Right ventricle myocardium inferior (tissue), 1 donor: ENCODE measurements at places on chromosomes 12 and 14.

- no peak for DNase-seq
Measured at GRCh38 chr12:20528208-20528607, 159.9 kb downstream of the PDE3A start.

- DNase-seq: no peak
Measured at GRCh38 chr14:82385048-82385447, 851.4 kb upstream of the SEL1L start.

DNA sequence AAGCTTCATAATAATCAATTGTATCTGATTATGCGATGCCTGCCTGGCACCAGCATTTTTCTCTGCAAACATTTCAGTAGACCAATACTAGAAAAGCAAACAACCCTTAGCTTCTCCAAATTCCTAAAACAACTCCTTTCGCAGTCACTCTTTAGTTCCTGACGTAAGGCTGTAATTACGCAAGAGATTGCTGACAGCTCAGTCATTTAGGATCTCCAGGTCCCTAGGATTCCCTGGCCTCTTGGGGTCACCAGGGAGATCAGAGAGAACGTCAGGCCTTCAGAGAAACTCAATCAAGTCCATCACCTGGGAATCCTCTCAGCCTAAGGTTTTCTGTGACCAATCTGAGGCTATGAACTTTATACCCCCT, 390.6 kb downstream of the PAWR start:
- no peak for DNase-seq

DNA sequence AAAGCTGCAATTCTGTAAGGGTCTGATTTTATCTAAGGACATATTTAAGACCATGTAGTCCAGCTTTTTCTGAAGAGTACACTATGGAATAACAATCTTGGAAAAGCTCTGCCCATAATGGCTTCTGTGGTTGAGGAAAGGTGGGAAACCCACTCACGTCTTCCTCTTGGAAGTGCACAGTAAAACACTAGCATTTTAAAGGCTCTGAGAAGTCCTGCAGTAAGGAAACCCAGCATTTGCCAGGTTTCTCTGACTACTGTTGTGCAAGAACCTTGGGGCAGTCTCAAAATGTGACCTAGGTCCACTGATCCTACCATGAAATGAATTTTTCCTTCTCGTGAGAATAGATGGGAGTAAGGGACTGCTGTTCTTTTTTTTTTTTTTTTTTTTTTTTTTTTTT, 11.9 kb downstream of the MAP1LC3B2 start:
- DNase-seq: no peak

GRCh38 chr14:54251356-54251755, 145.5 kb upstream of the CDKN3 start:
- no peak for DNase-seq

- DNase-seq: no peak
Measured at GRCh38 chr12:8648576-8649205, 13.9 kb downstream of the MFAP5 start.

GRCh38 chr12:52221912-52222457, 11.1 kb upstream of the KRT7 start:
- no peak for DNase-seq

GRCh38 chr14:103562179-103562428, 353 bp downstream of the BAG5 start:
- no peak for DNase-seq

DNA sequence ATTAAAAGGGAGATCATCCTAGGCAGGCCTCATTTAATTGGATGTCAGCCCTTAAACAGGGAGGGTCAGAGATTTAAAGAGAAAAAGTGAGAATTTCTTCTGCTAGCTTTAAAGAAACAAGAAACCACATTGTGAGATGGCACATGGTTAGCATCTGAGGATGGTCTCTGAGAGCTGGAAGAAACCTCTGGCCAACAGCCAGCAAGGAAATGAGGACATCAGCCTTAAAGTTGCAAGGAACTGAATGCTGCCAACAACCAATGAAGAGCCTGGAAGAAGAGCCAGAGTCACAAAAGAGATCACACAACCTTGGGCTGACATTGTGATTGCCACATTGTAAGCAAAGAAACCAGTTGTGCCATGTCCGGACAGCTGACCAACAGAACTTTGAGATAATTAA, 17.5 kb upstream of the FAR2 start:
- DNase-seq: no peak

- DNase-seq: no peak
Measured at GRCh38 chr14:58572473-58572853, 65.3 kb upstream of the DACT1 start.

- DNase-seq: no peak
Measured at GRCh38 chr12:41438854-41439541, 250.9 kb downstream of the PDZRN4 start.

DNA sequence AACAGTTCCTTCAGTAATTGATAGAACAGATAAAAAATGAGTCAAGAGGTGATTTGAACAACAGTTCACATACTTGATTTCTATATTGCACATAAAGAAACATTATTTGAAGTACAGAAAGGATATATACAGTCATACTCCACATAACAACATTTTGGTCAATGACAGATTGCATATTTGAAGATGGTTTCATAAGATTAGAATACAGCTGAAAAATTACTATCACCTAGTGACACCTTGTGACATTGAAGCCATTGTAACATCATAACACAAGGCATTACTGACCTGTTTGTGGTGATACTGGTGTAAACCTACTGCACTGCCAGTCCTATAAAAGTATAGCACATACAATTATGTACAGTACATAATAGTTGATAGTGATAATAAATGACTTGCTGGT, 43.1 kb upstream of the ABCC9 start:
- DNase-seq: no peak

- DNase-seq: no peak
Measured at GRCh38 chr12:110531741-110532333, 29.7 kb downstream of the RAD9B start.

DNA sequence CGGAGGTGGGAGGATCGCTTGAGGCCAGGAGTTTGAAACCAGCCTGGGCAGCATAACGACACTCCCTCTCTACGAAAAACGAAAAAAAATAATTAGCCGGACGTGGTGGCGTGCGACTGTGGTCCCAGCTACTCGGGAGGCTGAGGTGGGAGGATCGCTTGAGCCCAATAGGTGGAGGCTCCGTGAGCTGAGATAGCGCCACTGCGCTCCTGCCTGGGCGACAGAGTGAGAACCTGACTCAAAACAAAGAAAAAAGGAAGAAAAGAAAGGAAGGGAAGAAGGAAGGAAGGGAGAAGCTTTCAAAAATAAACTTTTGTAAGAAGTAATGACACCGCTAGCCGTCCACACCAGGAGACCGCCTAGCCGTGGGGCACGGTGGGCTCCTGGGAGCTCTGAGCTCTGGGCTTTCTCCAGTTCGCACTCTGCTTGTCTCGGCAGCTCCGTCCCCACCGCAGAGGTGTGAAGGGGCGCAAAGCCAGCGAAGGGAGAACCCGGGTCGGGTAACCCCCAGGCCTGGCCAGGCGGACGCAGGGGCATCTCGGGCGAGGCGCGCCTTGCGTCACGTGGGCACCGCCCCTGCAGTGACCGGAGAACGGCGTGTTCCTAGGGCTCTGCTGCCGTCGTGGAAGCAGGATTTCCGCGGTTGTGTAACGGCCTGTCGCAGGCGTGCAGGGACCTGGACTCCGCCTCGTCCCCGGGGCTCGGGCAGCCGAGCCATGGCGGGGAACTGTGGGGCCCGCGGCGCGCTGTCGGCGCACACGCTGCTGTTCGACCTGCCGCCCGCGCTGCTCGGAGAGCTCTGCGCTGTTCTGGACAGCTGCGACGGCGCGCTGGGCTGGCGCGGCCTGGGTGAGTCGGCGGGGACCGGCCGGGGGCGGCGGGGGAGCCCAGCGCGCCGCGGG, at the start of gene IRAK3:
IRAK3 (plus strand) TSS at position 631 of the 902 bp plus-strand sequence; CDS start at position 717, 86 bp downstream.
- DNase-seq: peak; percentile 96

GRCh38 chr12:39095636-39096330, 190.4 kb upstream of the CPNE8 start:
- DNase-seq: no peak

- DNase-seq: no peak
Measured at GRCh38 chr12:113445544-113446171, 23.5 kb downstream of the SDSL start.

GRCh38 chr14:87705439-87705896, 287.5 kb downstream of the GALC start:
- no peak for DNase-seq

DNA sequence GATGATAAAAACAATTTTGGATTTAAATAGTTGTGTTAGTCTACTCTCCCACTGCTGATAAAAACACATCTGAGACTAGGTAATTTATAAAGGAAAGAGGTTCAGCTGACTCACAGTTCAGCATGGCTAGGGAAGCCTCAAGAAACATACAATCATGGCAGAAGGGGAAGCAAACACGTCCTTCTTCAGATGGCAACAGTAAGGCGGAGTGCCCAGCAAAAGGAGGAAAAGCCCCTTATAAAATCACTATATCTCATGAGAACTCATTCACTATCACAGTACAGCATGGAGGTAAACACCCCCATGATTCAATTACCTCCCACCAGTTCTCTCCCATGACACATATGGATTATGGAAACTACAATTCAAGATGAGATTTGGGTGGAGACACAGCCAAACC, 632.1 kb downstream of the SLC16A7 start:
- no peak for DNase-seq

- DNase-seq: no peak
Measured at GRCh38 chr12:851343-851742, 98.2 kb downstream of the RAD52 start.

GRCh38 chr12:50333441-50333840, 50.1 kb upstream of the LIMA1 start:
- DNase-seq: no peak

GRCh38 chr14:28157887-28158791, 608.4 kb upstream of the FOXG1 start:
- peak; percentile 53 for DNase-seq

GRCh38 chr12:11829764-11830194, 180.3 kb downstream of the ETV6 start:
- DNase-seq: no peak

- DNase-seq: no peak
Measured at GRCh38 chr12:101963697-101964096, 86.3 kb downstream of the DRAM1 start.

DNA sequence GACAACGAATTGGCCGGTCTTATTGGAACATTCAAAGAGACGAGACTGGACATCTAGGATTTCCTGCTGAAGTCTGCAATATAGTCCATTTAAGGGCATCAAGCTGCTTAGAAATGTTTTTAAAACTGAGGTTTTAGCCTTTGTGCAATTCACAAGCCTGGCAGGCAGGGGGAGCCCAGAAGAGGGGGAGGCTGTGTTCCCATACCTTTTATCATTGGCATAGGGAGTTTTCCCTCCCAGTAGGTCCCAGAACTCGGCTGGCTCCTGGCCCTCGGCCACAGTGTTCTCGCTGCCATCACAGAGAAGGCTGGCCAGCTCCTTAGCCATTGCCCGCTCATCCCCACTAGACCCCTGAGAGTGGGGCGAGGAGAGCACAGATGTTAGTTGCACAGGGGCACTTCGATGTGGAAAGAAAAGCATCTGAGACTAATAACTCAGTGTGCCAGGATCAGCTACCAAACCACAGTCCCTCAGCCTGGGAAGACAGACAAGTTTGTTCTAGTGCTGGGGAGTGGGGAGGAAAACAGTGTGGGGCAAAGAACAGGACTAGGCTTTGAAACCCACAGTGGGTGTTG, 15.1 kb downstream of the AVIL start:
- no peak for DNase-seq

DNA sequence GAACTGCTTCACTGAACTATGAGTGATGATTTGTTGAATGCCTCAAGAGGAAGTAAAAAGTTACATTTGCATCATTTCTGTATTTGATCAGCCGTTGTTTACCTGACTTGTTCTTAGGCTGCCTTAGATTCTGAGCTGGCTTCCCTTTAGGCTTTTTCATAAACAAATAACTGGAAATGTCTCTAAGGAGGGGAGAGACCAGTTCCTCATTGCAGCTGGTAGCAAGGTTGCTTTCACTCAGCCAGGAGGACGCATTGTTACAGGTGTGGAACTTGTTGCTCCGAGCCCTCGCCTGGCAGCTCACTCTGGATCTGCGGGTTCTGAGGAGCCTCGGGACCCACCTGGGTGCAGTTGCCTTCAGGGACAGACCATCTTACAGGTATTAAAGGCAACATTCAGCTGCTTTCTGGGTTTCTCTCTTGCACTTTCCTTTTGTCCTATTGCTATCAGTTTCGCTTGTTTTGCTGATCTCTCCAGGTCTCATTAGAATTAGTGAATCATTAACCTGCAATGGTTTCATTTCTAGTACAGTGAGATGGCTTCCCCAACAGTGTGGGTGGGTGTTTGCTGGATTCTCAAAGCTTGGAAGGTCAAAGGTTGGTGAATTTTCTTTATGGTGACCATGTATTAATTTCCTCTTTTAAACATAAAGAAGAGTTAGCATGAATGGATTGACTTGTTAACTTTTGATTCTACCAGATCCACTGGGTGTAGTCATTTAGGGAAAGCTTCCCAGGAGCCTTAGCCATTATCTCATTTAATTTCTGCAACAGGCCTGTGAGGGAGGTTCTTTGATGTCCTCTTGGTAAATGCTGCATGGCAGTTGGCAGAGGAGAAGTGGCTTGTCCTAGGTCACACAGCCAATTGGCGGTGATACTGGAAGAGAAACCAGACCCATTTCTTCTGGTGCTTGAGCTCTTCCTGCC, at the start of gene PLEKHG7:
PLEKHG7 (plus strand) TSS at position 236 of the 926 bp plus-strand sequence. CDS start 3,643 bp downstream, outside the sequence.
- no peak for DNase-seq

- peak; percentile 31 for DNase-seq
Measured at GRCh38 chr14:90511252-90511651, 114.4 kb downstream of the CALM1 start.

DNA sequence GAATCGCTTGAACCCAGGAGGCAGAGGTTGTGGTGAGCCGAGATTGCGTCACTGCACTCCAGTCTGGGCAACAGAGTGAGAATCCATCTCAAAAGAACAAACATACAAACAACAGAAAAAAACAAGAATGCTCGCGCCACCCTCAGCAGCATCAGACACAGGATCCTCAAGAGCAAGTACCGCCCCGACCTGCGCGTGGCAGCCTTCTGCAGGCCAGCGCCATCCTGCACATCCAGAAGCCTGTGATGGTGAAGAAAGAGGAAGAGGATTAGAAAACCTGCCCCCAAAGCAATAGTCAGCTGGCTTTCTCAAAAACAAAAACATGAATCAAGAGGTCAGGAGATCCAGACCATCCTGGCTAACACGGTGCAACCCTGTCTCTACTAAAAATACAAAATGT, 30.0 kb upstream of the EID3 start:
- no peak for DNase-seq

DNA sequence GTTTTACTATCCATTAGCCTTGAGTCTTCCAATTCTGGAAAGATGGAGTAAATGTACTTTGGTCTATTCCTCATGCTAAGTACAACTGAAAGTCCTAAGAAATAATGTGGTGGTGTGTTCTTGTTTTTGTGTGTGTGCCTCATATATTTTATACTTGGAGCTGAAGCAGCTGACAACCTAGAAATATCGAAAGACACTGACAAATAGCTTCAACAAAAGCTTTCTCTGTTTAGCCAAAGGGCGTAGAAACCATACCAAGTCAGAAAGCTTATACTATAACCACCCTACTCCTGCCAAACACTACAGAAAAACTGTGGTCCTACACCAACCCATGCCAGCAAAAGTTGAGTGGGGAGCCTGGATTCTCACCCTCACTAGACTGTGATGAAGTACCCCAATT, 188.4 kb downstream of the GPHN start:
- no peak for DNase-seq
